ENCODE measurements at places on chromosomes 12 and 14.

GRCh38 chr12:81369175-81369574 is 291.3 kb downstream of the ACSS3 start:
- no peak for DNase-seq

DNA sequence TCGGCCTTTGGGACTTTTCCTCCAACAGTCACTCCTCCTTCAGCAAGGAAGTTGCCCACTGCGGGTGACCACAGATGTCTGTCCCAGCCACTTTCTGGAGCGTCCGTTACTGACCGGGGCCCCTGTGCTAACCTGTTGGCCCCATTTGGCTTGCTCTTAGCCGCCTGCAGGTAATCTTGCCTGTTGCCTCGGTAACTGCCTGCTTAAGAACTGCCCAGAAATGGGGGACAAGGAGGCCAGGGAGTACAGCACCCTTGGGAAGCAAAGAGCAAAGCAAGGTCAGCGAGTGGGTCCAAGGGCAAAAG is 338.8 kb upstream of the SFSWAP start:
- DNase-seq = no peak

GRCh38 chr12:101782273-101782731 is 43.0 kb upstream of the SYCP3 start:
- DNase-seq = no peak

- no peak for DNase-seq
These were observed 26.5 kb upstream of the ACTN1 start for GRCh38 chr14:69005432-69006148.

DNA sequence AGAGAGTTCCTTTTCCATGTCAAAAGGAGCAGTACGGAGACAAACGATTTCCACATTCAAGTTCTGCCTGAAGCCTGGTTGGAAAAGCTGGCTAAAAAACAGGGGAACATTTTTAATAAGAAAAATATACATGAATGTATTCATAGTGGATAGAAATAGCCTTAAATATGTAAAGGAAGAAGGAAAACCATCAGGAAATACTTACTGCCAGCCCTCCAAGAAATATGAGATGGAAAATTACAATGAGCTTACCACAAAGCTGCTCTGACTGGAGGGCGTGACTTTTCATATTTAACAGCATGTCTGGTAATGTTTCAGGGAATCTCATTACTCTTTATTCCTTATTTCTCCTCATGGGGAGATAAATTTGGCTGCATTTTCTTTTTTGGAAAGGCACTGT is 75.9 kb upstream of the ZDHHC17 start:
- DNase-seq = no peak

- DNase-seq = no peak
These were observed 31.8 kb downstream of the ELK3 start for GRCh38 chr12:96225994-96226399.

DNA sequence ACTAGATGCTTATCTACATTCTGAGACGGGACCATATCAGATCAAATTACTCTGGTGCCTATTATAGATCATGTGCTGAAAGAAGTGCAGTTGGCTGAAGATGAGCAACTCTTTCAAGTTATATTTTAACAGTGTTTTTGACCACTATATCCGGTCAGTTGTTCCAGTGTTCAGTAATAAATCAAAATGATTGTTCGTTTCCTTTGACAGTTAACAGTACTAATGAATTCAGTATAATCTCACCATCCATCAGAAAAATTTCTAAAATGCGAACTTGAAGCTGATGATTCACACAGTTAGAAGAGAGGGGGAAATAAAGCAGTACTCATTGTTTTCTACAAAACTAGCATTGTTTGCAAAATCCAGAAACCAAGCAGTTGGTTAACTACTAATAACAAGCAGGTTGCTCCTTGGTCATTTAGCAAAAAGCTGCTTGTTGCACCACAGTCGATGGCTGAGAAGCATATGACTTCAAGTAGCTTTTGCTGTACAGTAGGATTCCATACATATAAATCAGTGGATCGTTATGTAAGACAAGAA is 2.3 kb downstream of the RPS6KA5 start:
- DNase-seq = no peak

DNA sequence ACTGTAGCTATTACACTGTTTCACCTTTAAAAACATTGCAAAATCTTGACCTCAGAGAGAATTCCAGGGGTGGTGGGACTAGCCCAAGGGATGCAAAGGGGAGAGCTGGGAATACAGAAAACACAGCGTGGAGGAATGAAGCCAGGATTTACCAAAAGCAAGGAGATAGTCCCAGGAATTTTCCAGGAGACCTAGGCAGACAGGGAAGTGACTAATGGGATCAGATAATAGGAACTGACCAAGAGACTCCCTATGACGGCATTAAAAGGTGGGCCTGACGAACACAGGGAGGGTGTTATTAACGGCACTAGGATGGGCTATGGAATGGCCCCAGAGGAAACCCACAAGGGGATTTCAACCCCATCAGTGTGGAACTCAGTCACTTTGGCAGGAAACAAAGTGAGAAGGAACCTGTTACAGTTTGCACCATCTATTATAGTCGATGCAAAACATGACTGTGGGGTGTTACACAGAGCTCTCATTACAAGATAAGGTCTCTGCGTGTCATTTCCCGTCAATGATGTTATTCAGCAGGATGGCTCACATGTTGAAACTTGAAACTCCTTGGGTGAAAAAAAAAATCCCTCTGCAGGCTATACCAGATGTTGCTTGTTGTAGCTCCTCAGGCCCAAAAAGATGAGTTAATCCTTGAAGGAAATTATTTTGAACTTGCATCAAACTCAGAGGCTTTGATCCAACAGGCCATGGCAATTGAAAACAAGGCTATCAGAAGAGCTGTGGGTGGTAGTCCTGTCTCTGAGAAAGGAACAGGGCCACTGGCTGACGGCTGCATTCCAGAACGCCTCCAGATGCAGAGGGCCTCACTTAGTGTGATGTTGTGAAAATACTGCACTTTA is 58.7 kb downstream of the DRAM1 start:
- no peak for DNase-seq

GRCh38 chr12:66409195-66409871 is 107.0 kb downstream of the HELB start:
- DNase-seq = peak; percentile 42

GRCh38 chr14:44820230-44820964 is 141.3 kb downstream of the KLHL28 start:
- peak; percentile 18 for DNase-seq

- no peak for DNase-seq
These were observed 103.6 kb upstream of the CCDC91 start for GRCh38 chr12:28086521-28087155.

DNA sequence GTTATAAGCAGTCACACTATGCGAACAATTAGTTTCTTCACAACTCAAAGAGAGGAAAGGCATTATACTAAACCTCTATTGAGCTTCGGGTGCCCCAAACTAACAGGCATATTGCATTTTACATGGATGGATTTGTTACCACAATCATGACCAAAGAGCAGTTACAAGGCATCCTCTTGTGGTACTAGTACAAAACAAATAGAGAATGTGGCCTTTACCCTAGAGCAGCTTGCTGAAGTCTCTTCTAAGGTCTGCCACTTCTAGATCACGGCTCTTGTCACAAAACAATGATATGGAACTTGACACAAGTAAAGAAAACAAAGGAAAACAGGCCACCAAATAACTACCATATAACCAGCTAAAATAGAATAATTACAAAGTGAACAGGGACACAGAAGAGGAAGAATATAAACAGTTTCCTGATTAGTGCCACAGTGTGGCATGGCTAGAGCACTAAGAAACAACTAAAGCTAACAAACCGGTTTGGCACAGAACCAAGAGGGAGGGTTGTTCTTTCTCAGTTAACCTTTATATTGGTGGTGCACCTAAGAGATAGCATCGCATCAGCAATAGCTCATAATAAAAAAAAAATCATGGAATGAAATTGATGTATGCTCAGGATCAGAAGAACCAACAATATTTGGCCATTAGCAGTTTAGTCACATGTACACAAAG is 209.7 kb upstream of the ATP2B1 start:
- DNase-seq = no peak

GRCh38 chr12:53670971-53671370 is 4.9 kb downstream of the ATP5MC2 start:
- no peak for DNase-seq

DNA sequence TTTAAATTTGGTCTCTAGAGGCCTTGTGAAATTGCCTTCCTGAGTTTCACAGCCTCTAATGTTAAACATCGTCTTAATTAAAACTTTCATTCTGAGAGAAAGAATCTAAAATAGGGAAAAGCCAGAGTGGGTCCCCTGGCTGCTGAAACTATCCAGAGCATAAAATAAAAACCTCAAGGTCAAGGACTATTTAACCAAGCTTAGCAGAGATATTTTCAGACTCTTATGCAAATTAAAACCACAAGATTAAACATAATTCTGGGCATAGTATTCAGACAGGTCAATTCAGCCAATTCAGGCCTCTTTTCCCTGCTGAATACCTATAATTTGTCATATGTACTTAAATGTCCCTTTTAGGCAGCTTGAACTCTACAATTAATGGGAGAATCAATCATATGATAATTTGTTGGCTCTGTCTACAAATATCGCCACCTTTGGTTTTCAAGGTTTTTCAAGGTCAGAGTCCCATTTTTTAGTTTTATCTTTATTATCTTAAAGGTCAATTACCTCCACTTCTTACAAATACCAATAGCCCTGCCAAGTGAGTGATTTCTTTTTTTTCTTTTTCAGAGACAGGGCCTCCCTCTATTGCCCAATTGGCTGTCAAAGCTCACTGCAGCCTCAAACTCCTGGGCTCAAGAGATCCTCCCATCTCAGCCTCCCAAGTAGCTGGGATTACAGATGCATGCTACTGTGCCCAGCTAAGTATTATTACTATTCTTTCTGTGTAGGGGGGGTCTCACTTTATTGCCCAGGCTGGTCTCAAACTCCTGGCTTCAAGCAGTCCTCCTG is 257.1 kb downstream of the PHLDA1 start:
- no peak for DNase-seq

- no peak for DNase-seq
These were observed 115.9 kb upstream of the TBX3 start for GRCh38 chr12:114799574-114800487.

DNA sequence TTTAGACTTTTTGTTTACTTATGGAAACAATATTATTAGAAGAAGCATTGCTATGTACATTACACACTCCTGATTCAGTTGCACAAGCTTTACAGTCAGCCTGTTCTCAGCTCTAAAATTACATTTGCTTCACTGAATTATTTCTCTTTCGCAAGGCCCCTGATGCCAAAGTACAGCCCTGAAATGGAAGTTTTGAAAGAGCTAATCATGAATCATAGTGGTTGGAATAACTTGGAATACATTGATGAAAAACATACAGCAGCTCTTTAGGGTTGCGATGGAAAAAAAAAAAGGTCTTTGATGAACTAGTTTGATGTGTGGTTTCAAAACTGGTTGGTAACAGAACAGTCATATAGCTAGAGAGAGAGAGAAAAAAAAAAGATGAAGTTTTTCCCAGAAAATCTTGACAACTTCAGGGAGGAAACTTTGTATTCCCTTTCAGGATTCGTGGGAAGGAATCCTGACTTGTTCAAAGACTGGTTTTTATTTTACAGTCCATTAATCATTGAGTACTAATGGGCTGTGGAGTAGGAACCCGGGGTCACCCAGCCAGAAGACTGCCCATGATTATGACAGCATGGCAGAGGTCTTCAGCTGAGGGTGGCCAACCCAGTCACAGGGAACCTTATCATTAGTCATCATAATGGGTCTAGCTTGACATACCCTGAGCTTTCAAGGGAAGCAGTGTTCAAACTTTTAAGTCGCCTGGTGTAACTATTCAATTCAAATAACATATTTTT is 460.1 kb downstream of the NAV3 start:
- DNase-seq = no peak

- DNase-seq = peak; percentile 39
These were observed 700 bp downstream of the SLC35E3 start for GRCh38 chr12:68746572-68747180.

DNA sequence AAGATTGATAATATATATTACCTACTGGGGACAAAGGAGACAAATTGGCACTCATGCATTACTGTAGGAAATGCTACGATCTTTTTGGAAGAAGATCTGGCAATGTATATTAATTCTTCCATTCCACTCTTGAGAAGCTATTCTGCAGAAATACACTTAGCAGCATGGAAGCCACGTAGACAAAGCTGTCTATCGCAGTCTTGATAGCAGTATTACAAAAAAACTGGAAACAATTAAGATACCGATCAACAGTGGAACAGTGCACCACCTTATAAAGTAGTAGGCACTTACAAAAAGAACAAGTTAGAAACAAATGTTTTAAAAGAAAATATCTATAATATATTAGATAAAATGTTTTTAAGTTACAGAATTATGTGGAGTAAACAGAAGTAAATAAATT is 87.2 kb downstream of the ABCD2 start:
- DNase-seq = no peak

- no peak for DNase-seq
These were observed 214.5 kb downstream of the BTG1 start for GRCh38 chr12:91931111-91931510.

GRCh38 chr12:118206107-118206412 is 70.1 kb downstream of the PEBP1 start:
- DNase-seq = no peak

DNA sequence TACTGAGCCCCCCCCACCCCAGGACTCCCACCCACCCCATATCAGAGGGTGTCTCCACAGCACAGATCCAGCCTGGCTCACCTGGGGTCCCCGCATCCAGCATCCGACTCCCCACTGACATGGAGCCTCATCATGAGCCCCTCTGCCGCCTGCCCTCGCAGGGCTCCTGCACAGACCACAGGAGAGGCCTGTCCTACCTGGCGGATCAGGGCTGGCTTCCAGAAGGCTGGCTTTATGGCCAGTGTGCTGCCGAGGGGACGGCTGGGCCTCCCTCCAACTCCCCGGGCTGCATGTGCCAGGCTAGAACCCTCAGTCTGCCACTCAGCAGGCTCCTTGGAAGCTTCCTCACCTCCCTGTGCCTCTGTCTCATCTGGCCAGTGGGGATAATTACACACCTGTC is 119.0 kb downstream of the RFLNA start:
- DNase-seq = no peak

- DNase-seq = no peak
These were observed 4.2 kb upstream of the PLEKHA5 start for GRCh38 chr12:19125325-19125724.

GRCh38 chr12:56271031-56271430 is 4.3 kb downstream of the COQ10A start:
- no peak for DNase-seq

GRCh38 chr12:116358893-116359761 is 81.6 kb upstream of the MED13L start:
- peak; percentile 53 for DNase-seq

DNA sequence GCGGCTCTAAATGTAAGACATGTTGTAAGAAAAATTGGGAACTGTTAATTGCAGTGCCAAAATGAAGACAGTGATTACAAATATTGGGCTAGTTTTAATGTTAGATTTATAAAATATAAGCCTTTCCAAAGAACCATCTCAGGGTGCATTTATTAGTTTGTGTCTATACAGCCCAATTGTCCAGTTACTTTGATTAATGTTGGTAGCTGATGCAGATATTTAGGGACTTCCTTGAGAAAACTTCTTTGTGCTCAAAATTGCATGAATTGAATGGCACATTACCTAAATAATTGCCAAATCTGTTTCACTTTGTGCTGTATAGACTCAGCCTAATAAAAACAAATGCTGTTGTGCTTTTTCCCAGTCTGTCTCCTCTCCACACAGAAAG is 83.7 kb downstream of the DAD1 start:
- DNase-seq = no peak

GRCh38 chr14:93084866-93085857 is 30.6 kb downstream of the ITPK1 start:
- DNase-seq = no peak

All from WERI-Rb-1 (cell line).